HCT116 (cell line): ENCODE measurements at places on chromosomes 5 and 9.

GRCh38 chr5:52838326-52839015, 50.8 kb downstream of the ITGA1 start:
- DNase-seq: no peak

DNA sequence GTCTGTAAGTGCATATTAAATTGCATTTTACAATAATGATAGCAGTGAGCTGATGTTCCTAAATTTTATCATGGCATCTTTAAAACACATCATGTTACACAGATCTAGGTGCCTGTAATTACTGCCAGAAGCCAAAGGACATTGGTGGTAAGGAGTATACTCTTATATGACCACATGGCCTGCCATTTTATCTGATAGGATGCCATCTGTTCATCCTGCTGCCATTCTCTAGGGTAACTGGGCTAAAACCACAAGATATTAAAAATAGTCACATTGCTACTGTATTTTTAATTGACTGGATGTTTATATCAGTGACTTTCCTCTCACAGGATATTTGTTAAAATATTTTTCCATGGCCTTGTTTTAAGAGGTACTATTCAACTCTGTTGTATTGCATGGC, 53.1 kb downstream of the HCN1 start:
- no peak for DNase-seq

DNA sequence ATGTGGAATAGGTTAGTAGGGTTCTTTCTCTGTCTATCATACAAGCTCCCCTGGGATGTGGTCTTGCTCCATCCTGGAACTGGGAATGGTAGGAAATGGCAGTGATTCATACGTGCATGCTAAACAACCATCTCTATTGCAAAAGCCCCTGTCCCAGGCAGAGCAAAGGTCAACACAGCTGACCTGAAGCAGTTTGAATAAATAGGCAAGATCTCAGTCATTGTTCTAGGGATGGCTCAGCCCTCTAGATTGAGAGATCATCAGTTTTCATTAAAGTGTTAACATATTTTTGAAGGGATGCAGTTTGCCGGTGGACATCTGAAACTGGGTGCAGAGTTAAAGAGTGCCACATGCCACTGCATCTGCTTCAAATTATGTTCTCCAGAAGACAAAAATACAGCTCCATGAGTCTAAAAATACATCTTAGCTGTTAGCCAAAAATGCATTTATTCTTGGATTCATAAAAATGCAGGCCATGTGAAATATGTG, 224.1 kb downstream of the ESM1 start:
- no peak for DNase-seq

GRCh38 chr9:78213712-78214111, 22.2 kb upstream of the CEP78 start:
- no peak for DNase-seq

DNA sequence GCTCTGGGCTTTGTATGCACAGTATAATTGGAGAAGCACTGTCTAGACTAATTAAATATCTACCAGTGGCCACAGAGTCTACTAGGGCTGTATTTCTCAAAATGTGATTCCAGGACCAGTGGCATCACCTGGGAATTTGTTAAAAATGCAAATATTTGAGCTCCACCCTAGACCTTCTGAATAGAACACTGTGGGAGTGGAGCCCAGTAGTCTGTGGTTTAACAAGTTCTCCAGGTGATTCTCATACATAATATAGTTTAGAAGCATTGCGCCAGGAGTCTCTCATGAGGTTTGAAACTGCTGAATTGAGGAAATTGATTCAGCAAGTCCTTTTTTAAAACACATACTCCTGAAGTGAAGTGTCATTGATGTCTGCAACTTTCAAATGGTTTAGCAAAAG, 74.7 kb downstream of the FCHO2 start:
- DNase-seq: no peak

GRCh38 chr5:141492168-141492885, 3.4 kb downstream of the PCDHGC5 start:
- DNase-seq: no peak

GRCh38 chr5:133128066-133128465, 76.3 kb downstream of the HSPA4 start:
- DNase-seq: no peak

DNA sequence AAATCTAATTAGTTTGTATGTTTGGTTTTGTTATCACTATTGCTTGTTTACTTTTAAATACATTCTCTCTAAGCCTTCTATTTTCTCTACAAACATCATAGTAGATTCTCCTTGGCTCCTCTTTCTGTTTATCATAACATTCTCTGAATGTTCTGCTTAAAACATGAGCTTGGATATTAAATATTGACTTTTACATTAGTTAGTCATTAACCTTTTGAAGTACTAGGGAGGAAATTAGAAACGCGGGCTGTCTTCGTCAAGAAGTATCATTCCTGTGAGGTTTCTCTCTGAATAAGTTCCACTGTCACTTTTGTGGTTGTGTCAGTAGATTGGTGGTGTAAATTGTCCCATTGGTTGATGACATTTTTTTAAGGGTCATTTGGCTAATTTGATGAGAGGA, 821.5 kb downstream of the EFNA5 start:
- DNase-seq: no peak

DNA sequence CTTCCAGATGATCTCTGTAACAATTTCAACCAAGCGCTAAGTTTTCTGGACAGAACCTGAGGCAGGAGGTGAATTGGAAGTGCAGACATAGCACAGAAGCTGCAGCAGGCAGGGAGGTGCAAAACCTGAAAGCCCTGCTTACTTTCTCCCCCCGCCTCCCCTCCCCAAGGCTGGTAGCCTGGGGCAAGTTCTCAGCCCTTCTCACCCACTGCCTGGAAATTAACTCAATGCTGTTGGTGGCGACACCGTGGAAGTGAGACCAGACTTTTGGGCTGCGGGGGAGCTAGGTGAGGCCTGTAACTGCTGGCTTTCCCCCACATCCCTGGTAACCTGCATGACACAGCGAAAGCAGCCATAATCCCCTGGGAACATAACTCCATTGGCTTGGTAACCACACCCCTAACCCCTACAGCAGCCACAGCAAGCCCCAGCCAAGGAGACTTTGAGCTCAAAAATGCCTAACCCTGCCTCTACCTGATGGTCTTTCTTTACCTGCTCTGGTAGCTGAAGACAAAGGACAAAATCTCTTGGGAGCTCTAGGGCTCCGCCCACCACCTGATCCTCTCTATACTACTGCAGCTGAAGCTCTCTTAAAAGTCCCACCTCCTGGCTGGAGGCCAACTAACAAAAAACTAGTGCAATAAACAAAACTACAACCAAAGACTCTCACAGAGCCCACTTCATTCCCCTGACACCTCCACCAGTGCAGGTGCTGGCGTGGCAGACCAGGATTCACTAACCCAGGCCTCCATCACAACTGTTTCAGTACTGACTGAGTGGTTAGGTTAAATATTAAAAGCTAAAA, 11.9 kb upstream of the OR13C8 start:
- no peak for DNase-seq

GRCh38 chr9:91560301-91560700, 136.7 kb upstream of the NFIL3 start:
- no peak for DNase-seq

GRCh38 chr9:92295827-92296258, 2.3 kb upstream of the IARS1 start:
- no peak for DNase-seq

DNA sequence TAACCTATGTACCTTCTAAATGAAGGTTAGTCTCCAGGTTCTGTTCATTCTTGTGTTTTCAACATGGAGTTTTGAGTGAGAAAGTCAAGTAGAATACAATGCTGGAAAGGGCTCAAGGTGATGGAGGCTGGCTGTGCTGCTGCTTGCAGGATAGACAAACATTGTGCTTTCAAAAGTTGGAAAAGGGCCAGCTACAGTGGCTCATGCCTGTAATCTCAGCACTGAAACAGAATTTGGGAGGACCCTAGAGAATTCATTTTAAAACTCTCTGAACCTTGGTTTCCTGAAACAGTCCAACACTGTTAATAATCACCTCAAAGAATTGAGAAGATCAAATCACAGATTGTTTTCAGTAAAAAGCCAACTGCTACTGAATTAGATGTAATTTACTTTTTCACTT, 15.4 kb upstream of the IARS1 start:
- no peak for DNase-seq

DNA sequence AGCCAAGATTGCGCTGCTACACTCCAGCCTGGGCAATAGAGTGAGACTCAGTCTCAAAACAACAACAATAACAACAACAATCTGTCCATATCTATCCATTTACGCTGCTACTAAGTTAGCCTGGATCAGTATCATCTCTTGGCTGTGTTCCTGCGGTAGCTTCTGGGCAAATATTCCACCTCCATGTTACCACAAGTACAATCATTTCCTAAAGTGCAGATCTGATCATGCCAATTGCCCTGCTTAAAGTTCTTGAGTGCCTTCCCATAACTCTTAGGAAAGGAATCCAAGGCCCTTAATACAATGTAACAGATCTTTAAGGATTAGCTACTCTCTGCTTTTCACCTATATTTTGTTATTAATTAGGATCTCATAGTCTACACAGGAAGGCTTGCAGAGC, 15.4 kb upstream of the PPP2R2B start:
- no peak for DNase-seq

- DNase-seq: no peak
These were observed 4.1 kb upstream of the PDGFRB start for GRCh38 chr5:150159741-150160179.

GRCh38 chr5:127702926-127703561, at the start of gene CCDC192:
TSS of gene CCDC192 (plus strand) at chr5:127703391. CDS start at chr5:127703446, 55 bp downstream.
- no peak for DNase-seq

DNA sequence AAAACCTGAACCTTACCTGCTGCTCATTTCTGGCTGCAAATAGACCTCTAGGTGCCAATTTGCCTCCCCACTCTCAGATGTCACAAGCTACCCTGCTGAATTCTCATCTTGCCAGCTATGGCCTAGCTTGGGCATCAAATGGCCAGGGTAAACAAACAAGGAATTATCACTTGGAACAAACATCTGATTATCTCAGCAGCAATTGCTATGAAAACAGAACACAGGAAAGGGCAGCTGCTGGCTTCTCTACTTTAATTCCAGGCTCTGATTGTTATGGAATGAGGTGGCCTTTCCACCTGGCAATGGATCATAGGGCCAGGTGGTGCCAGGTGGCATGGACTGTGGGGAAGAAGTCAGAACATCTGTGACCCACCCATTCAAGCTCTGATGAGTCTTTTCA, 505.1 kb downstream of the TLR4 start:
- no peak for DNase-seq

DNA sequence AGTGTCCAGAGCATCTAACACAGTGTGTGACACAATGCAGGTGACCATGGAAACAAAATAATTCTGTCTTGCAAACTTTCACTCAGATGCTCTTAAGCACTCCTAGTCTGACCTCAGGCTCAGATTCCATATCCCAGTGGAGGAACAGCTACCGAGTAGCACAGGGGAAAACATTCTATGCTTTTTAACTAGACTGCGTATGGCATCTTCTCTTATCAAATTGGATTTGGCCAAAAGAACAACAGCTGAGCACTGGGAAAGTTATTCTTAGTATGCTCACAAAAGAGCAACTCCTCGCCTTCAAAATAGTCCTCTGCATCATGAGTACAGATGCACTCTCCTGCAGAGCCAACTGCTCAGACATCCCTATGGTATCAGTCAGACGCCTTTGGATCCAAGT, 528.2 kb upstream of the DAP start:
- DNase-seq: no peak

DNA sequence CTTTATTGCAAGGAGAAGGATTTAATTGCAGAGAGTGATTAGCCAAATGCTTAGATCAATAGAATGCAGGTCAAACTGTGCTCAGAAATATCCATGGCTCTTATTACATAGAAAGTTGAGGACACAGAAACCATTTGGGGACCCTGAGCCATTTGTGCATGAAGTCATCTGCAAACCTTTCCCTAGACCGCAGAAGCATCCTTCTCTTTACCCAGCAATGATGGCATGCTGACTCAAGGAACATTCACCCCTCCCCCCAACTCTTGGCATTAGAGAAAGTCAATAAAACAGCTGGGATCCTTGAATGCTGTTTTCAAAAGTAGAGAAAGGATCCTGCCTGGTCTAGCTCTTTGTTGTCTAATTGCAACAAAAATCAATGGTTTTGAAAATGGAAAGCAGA, 73.5 kb downstream of the PPP2R2B start:
- no peak for DNase-seq

GRCh38 chr5:165757791-165758190, 2252.4 kb downstream of the MAT2B start:
- no peak for DNase-seq

DNA sequence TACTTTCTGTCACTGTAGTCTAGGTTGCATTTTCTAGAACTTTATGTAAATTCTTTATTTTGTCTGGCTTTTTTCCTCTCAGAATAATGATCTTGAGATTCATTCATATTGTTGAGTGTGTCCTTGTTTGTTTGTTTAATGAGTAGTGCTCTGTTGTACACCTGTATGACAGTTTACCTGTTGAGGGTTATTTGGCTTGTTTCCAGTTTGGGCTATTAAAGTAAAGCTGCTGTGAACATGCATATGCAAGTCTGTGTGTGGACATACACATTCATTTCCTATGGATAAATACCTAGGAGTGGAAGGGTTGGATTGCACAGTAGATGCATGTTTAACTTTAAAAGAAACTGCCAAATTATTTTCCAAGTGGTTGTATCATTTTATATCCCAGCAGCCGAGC, 30.4 kb downstream of the MVB12B start:
- DNase-seq: no peak

DNA sequence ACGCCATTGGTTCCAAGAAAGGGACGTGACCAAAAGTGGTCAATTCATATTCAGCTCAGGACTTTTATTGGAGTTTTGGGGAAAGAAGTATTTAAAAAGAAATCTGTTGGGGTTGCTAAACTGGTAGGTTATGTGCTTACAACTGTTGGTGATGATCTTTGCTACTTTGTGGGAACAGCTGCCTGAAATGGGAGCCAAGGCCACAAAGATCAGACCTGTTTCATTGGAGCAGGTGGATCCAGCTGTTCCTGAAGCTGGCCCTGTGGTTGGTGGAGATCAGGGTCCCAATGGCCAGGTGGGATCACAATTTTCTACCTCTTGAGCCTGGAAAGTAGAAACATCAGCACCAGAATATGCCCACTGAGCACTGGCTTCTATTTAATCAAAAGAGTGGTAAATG, 144.5 kb downstream of the PSAT1 start:
- DNase-seq: no peak

- no peak for DNase-seq
These were observed 10.5 kb upstream of the SPATA31E1 start for GRCh38 chr9:87872079-87872624.

GRCh38 chr5:76074487-76075065, 8.6 kb upstream of the SV2C start:
- no peak for DNase-seq

DNA sequence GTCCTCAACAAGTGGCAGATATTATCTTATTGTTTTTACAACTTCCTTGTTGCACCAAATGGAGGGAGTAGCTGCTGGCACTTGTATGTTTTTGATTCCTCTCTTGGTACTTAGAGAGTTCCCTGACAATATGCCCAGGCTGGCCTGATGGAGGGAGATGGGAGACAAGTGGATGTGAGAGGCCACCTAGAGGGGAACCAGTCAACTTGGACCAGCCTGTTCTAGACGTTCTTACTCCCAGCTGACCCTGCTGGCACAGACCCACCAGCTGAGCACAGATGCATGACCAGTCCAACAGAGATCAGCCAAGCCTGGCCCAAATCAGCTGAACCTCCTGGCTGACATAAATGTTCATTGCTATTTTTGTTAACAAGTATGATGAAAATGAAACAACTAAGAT, 60.9 kb upstream of the GDNF start:
- peak; percentile 10 for DNase-seq
